Suppressor macrophage treated with lipopolysaccharide for 1 hour (primary cell): ENCODE measurements at places on chromosomes 11 and 22.

GRCh38 chr22:35600476-35600875 lies 16.7 kb downstream of the MB start:
- peak; percentile 81 for DNase-seq

- no peak for DNase-seq
Measured at GRCh38 chr11:34637303-34637702, 16.4 kb downstream of the EHF start.

DNA sequence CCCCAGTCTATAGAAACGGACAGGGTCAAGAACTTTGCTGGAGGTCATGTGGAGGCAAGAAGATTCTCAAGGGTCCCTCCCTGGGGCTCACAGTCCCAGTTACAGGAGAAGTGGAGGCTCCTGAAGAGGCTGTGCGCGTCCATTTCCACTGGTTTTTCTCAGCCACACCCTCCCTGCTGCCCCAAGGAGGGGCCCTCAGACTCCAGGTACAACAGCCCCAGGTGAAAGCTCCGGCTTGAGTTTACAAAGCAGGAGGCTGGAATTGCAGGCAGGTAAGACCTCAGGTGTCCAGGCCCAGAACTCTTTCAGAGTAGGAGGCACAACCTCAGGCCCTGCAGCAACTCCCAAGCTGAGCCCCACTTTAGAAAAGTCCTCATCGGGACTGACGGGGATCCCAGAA lies 3.1 kb downstream of the SHANK2 start:
- DNase-seq, result no peak

- no peak for DNase-seq
Measured at GRCh38 chr11:106957030-106957482, 61.2 kb downstream of the GUCY1A2 start.

DNA sequence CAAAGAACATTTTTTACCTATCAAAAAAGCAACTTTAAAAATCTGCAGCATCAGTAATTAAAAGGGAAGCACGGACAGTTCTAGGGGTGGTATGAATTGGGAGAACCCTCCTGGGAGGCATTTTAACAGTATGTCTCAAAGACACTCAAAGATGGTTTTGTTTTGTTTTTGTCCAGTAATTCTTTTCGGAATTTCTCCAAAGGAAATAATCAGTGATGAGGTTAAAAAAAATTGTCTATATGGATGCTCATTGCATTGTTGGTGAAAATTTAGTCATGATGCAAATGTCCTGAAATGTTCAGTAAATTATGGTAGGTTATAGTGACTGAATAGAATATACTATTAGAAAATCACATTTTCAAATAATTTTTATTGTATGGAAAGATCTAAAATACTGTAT lies 115.1 kb downstream of the ATXN10 start:
- DNase-seq, result no peak

DNA sequence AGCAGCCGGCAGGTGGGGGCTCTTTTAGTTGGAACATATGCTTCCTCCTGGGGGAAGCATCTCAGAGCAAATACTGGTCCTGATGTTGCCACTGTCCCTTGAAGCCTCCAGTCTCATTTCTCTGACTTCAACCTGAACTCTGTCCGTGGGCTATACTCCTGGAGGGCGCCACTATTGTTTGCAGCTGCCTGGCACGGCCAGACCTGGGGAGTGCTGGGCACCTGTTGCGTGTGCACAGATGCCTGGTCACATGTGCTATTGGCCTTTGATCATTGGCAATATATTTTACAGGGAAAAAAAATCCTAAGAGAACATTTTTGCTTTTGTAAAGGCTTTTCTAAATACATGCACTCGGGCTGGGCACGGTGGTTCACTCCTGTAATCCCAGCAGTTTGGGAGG lies 18.2 kb downstream of the LHFPL7 start:
- no peak for DNase-seq

DNA sequence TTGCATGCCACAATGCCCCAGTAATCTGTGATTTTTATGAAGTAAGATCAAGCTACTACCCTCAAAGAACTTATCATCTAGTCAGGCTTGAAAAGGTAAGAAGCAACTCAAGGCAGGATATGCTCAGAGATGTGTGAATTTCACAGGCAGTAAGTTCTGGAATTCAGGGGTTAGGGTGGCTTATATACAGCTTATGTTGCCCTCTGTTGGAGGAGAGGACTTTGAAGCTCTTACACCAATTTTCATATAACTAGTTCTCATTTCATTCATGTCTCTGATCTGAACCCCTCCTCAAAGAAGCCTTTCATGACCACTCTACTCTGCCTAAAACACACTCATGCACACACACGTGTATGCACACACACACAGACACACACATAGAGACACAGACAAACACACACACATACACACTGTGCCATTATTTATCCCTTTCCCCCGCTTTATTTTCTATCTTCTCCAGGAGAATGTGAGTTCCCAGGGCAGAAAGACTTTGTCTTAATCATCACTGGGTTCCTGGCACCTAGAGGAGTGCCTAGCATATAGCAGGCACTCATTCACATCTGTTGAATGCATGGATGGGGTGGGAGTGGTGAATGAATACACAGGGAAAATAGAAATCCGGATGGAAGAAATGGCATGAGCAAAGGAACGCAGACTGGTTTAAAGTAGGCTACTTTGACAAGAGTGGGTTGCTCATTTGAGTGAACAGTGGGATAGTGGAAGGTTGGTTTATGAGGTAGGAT lies 220.7 kb upstream of the ZBED5 start:
- no peak for DNase-seq

GRCh38 chr11:82898241-82898640 lies 2.0 kb downstream of the PRCP start:
- DNase-seq, result peak; percentile 34
